ELR (cell line): ENCODE measurements at places on chromosomes 6 and 20.

DNA sequence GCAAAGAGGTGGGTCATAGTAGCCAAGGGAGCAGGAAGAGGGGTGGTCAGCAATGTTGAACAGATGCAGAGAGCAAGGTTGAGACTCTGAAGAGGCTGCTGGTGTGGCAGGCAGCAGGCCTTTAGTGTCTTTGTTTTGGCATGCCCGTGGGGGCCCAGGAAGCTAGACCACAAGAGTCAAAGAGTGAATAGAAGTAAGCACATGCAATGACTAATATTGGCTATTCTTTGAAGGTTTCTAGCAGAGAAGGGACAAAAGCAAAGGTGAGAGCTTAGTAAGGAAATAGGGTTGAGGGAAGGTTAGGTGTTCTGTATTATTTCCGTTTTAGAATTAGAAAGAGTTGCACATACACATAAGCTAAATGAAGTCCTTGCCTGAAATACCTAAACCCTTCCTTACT is 18.8 kb downstream of the TDRD6 start:
- DNase-seq = no peak

- no peak for DNase-seq
Measured at GRCh38 chr6:165636402-165637048, 26.5 kb downstream of the PDE10A start.

GRCh38 chr6:41801380-41801779 is 13.9 kb downstream of the TOMM6 start:
- DNase-seq = peak; percentile 60

DNA sequence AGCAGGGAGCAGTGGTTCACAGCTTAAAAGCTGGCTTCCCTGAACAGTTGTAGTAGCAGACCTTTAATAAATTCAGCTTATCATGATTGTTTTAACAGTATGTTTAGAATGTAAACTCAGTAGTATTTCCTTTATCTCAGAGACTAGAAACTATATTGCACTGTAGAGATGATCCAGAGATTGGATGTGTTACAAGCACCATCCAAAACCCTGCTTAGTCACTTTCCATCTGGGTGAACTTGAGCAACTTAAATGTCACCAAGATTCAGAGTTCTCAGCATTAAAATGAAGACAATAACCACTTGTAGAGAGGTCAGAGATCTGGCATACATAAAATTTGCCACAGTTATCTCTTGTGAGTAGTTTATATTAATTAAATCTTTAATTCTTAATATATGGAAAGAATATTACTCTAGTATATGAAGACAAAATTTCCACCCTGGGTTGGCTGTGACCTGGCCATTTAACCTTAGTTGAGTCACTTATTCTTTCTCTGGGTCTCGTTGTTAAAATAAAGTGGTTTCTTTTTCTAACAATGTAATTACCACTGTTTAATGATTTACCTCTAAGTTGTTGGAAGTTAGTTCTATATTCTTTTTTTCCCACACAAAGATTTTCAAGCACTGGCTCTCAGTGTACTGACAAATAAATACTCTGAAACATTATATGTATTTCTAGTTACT is 239.2 kb upstream of the FKBP1C start:
- no peak for DNase-seq

- no peak for DNase-seq
Measured at GRCh38 chr6:67141005-67141404, 1434.0 kb upstream of the EYS start.

DNA sequence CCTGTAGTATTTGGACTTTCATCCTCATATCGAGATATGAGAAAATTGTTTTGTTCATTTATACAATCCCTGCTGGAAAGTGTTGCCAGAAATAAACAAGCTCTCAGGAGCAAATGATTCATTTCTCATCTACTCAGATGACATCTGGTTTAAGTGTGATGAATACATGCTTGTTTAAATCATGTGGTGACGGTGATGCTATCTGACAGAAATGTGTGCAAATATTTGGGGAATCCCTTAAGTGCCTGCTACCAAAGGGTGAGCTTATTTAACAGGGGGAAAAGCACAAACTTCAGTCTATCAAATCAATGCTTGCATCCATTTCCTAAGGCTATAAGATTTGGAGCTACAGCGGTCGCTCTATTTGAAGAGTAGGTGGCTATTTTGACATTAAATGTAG is 368.3 kb upstream of the SASH1 start:
- peak; percentile 61 for DNase-seq

GRCh38 chr20:57473246-57474048 is 51.5 kb downstream of the CTCFL start:
- DNase-seq = no peak

- no peak for DNase-seq
Measured at GRCh38 chr6:48809700-48810099, 653.4 kb downstream of the MMUT start.

DNA sequence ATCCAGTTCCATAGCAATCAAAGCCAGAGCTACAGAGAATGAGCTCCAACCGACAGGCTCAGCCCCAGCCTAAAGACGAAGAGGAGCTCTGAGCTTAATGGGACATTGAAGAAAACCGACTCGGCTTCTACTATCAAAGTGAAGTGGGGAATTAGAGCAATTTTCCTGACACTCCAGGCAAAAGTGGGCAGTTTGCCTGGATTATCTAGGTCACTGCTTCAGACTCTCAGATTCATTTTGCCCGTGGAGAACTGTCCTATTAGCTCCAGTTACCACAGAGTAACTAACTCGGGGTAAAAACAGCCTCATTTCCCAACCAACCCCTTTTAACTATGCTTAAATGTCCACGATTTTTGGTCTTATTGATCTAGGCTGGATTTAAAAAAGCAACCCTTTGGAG is 592.1 kb upstream of the NRSN1 start:
- DNase-seq = no peak

GRCh38 chr6:158262755-158263154 is 49.5 kb upstream of the TULP4 start:
- no peak for DNase-seq

DNA sequence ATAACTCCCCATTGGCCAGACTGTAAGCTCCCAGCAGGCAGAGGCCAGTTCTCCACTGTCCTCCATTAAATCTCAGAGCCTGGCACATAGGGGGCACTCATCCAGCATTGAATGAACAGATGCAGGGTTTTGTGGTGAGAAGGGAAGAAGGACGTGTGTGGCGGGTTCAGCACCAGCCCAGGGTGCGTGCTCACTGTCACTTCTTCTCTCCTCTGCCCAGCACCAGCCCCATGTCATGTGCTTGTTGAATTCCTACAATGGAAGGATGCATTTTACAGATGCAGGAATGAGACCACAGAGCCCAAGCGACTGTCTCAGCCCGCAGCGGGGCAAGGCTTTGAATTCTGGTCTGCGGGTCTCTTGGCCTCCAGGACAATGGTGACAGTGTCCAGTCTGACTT is 149.9 kb downstream of the CEBPB start:
- DNase-seq = no peak

GRCh38 chr6:53547166-53547810 is 2.4 kb upstream of the GCLC start:
- DNase-seq = no peak

GRCh38 chr6:126967296-126968005 is 151.0 kb upstream of the RSPO3 start:
- no peak for DNase-seq

DNA sequence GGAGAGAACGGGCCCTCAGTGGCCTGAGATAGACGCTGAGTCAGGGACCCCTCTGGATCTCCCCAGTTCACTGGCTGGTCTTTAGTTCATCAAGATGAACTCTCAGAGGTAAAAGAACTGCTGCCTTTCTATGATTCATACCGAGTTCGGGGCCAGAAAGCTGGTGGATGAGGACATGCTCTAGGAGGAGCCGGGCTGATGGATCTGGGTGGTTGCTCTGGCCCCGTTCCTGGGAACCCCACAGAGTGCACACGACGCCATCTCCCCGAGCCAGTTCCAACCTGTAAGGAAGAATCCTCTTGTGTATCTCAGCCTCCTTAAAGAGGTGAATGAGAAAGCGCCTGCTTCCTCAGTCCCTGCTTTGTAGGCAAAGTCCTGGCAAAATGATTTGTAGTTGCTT is 142.6 kb upstream of the PDE10A start:
- no peak for DNase-seq

DNA sequence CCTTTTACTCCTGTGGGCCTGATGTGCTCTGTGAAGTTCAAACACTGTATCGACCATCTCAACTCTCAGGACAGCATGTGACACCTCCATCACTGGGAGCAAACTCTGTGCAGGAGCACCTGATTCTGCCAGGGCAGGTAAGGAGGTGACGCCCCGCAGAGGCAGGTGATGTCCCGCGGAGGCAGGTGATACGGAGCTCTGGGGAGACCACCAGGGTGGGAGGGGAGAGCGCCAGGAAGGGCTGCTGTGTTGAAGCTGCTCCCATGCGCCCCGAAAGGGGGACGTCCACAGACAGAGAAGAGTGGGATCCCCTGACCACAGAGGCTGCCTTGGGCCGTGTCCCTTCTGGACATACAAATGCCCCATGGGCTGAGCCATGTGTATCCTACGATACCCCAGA is 58.3 kb downstream of the DACT2 start:
- no peak for DNase-seq

GRCh38 chr6:154484942-154485341 is 25.5 kb downstream of the CNKSR3 start:
- no peak for DNase-seq

DNA sequence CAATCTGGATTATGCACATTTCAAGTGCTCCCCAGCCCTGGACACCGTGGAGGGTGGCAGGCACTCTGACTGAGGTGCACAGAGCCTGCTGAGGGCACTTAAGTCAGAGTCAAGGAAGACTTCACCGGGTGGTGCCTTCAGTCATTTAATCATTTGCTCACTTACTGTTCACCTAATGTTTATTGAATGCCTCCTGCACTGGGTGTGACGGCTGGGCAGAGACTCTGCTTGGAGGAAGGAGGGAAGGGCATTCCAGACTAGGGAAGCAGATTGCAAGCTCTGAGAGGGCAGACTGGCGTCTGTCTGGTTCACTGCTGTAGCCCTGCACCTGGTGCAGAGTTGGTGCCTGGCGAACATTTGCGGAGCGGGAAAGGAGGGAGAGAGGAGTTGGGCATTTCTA is 54.2 kb upstream of the FAM83D start:
- no peak for DNase-seq

- DNase-seq = no peak
Measured at GRCh38 chr6:113595911-113596376, 261.2 kb upstream of the MARCKS start.

- DNase-seq = no peak
Measured at GRCh38 chr6:124234801-124235200, 431.1 kb downstream of the NKAIN2 start.

GRCh38 chr20:50339466-50339901 is 148.9 kb downstream of the CEBPB start:
- peak; percentile 49 for DNase-seq

DNA sequence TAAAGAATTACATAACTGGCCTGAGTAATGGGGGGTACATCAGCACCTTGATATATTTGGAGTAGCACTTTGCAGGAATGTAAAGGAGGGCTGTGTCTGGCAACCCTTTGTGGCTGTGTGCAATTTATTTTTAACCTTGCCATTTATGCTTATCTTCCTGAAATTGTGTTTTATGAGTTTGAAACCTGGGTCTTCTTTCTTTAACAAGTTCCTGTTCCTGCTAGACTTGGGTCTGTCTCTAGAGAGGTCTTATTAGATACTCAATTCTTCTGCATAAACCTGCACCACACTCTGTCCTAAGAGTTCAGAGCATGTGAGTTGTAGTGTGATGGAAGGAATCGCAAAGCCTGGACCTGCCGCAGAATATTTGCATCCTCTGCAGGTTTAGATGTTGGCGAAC is 181.0 kb downstream of the JARID2 start:
- DNase-seq = no peak

DNA sequence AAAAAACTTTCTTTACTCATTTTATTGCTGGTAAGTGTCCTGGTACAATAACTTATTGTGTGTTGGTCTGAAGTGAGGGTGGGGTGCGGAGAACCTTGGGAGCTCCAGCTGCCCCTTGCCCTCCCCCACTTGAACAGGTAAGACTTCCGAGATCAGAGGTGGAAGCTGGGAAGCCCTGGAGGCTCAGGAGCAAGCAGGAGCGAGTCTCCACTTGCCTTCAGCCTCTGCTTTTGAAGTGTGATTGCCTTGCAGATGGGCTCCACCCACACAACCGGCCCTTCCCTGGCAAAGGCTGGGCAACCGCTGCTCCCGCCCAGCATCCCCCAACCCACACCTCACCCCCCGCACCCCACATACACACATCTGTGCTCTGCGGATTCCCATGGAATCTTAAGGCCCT is 179.6 kb downstream of the TFAP2C start:
- no peak for DNase-seq

DNA sequence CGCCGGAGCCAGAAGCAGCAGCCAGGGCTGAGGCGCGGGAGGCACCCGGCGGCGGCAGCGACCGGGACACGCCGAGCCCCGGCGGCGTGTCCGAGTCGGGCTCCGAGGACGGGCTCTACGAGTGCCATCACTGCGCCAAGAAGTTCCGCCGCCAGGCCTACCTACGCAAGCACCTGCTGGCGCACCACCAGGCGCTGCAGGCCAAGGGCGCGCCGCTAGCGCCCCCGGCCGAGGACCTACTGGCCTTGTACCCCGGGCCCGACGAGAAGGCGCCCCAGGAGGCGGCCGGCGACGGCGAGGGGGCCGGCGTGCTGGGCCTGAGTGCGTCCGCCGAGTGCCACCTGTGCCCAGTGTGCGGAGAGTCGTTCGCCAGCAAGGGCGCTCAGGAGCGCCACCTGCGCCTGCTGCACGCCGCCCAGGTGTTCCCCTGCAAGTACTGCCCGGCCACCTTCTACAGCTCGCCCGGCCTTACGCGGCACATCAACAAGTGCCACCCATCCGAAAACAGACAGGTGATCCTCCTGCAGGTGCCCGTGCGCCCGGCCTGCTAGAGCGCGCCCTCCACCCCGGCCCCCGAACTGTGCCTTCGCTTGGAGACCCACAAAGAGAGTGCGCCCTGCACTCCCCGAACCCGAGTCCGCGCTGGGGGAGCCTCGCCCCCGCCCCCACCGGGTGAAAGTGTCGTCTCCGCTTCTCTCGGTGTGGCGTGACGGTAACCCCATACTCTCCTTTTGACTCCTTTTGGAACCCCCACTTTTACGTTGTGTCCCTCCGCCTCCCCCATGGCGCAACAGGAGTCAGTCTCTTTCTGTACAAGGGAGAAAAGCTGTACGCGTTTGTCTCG is 1.6 kb downstream of the INSM1 start:
- DNase-seq = no peak

DNA sequence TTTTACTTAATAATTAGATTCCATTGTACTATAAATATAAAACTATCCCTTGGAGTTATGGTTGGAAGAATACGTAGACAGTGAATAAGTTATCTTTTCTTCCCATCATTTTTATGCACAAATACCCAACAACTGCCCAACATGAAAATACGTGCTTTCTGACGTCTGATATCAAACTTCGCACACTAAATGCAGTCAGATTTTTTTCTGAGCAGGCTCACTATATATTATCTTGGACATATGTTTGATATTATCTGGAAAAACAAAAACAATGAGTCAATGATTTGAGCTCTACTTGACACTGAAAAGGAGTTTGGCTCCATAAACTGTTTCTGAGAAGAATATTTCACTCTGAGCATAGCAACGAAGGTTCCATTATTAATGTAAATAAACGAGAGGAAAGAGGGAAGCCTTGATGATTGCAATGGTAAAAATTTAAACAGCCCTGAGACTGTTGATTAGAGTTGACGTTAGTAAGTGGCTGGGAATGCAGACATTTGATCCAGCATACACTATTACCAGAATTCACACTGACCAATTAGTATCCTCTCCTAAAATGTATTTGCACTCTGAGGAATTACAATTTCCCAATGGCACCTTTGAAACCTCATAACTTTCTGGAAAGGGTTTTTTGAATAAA is 1090.0 kb downstream of the EPHA7 start:
- no peak for DNase-seq
